IPS DF 6.9 (cell line): ENCODE measurements at places on chromosomes 13 and 19.
A peak's percentile ranks its signal among the peaks of the same experiment; 100 is the strongest.

DNA sequence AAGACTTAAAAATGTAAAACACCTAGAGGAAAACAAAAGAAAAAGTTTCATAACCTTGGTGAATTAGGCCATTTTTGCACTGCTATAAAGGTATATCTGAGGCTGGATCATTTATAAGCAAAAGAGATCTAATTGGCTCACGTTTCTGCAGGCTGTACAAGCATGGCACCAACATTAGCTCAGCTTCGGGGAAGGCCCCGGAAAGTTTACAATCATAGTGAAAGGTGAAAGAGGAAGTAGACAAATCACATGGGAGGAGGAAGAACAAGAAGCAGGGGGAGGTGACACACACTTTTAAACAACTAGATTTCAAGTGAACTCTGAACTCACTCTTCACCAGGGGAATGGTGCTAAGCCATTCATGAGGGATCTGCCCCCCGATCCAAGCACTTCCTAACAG, 1358.5 kb upstream of the PCDH9 start:
- no peak for DNase-seq

- DNase-seq, result no peak
Measured at GRCh38 chr19:47027586-47028088, 8.0 kb downstream of the NPAS1 start.

GRCh38 chr19:34246340-34246739, 8.0 kb upstream of the GARRE1 start:
- no peak for DNase-seq

GRCh38 chr19:10001899-10002298, 8.4 kb downstream of the COL5A3 start:
- DNase-seq, result peak; percentile 52

- DNase-seq, result no peak
Measured at GRCh38 chr13:78177306-78177705, 258.7 kb upstream of the EDNRB start.

- no peak for DNase-seq
Measured at GRCh38 chr13:30312904-30313303, 5.6 kb upstream of the KATNAL1 start.

DNA sequence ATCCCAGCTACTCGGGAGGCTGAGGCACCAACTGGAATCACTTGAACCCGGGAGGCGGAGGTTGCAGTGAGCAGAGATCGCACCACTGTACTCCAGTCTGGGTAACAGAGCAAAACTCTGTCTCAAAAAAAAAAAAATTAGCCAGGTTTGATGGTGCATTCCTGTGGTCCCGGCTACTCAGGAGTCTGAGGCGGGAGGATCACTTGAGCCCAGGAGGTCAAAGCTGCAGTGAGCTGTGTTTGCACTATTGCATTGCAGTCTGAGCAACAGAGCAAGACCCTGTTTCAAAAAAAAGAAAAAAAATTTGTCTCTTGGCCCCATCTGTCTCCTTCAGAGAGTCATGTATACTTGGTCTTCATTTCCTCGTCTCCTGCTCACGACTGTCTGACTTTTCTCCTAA, 1.6 kb downstream of the CCDC97 start:
- no peak for DNase-seq

GRCh38 chr19:55212447-55212846, 3.1 kb upstream of the PTPRH start:
- no peak for DNase-seq

DNA sequence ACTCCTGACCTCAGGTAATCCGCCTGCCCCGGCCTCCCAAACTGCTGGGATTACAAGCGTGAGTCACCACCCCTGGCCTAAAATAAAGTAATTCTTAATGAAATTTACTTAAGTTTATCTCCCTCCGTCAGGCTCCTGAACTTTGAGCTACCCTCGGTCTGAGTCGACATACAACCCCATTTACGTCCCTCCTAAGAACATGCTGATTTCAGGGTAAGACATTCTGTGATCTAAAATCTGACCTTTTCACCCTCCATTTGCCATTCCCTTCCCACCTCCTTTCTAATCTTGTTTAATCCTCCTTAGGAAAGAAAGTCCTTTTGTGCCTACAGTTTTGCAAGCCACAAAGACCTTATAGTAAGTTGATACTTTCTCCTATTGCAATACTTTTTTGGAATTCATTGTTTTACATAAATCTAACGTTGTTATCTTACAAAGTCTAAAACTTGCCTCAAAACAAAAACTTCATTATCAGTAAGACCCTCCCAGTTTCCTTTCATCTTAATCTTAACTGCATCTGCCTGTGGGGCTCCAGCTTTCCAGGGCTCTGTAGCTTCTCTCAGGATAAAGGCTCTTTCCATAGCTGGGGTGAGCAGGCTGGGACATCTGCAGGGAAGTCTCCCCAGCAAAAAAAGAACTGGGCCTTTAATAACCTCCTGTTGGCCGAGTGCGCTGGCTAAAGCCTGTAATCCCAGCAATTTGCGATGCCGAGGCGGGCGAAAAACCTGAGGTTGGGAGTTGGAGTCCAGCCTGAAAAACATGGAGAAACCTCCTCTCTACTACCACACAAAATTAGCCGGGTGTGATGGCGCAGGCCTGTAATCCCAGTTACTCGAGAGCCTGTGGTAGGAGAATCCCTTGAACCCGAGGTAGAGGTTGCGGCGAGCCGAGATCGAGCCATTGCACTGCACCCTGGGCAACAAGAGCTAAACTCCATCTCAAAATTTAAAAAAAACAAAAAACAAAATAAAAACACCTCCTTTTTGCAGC, 143.1 kb downstream of the ZNF737 start:
- DNase-seq, result no peak

DNA sequence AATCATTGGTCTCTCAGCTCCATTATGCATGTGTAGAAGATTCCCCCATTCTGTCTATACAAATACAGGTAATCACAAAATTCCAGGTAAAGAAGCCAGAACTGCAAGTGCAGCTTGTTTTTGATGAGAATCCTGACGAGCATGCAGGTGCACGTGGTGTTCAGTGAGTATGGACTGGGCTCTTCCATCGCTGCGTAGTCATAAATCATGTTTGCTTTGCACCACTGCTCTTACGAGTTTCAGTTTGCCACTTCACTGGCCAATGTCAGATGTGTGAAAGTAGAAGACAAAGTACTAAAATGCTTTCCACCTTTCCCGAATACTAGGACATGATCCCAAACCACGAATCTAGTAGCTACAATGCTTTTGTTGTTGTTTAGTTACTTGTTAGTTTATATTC, 390.7 kb downstream of the LIG4 start:
- DNase-seq, result no peak

DNA sequence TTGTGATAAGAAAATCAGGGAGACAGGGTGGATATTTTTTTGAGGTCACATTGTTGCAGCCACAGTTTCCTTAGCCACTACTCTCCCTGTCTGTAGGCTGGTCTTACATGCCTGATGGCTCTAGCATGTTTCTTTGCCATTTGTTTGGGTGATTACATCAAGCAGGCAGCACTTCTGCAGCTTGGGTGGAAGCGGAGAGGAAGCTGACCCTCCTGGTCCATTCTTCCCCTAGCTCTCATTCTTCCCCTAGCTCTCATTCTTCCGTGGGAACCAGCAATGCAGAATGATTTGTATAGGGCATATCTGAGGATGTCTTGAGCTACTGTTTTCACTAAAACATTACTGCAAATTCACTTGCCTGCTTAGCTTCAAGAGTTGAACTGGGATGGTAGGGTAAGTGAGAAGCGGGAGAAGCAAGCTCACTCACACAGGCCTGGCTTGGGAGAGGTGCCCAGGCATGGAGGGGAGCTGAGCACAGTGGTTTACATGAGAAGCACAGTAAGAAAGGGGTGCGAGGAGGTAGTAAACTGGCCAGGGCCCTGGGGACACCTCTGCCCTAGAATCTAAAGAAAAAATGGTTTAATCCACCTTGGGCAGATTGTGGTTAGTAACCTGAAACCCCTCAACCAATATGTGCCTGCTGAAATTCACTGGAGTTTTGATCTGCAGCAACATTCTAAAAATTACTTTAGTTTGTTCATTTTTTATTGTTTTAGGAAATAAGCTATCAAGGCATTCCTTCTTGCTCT, 538.9 kb downstream of the RFC3 start:
- no peak for DNase-seq

DNA sequence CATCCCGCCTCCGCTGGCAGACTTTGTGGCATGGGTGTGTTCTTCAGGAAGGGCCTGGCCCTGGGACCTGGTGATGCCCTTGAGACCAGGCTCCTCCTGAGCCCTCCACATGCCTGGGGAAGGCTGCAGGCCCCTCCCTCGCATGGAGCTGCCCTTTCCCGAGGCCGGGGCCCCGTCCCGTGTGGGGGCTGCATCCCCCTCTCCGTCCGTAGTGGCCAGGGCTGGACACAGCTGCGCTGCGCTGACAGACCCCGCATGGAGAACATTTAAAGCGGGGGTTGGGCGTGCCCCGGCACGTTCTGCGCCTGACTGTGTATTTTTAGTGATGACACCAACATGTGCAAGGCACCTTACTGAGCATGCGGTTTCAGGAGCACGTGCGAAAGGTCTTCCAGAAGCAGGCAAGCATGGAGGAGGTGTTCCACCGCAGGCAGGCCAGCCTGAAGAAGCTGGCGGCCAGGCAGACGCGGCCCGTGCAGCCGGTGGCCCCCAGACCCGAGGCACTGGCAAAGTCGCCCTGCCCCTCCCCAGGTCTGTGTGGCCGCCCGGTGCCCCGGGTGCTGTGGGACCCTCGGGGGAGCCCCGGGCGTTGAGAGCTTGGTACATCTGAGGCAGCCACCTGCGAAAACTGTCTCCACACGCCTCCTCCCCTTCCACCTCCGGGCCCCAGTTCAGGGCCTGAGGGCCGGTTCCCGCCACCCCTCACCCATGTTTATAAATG, 28.8 kb upstream of the F7 start:
- no peak for DNase-seq

- DNase-seq, result no peak
Measured at GRCh38 chr19:5307655-5308054, 33.0 kb downstream of the PTPRS start.

DNA sequence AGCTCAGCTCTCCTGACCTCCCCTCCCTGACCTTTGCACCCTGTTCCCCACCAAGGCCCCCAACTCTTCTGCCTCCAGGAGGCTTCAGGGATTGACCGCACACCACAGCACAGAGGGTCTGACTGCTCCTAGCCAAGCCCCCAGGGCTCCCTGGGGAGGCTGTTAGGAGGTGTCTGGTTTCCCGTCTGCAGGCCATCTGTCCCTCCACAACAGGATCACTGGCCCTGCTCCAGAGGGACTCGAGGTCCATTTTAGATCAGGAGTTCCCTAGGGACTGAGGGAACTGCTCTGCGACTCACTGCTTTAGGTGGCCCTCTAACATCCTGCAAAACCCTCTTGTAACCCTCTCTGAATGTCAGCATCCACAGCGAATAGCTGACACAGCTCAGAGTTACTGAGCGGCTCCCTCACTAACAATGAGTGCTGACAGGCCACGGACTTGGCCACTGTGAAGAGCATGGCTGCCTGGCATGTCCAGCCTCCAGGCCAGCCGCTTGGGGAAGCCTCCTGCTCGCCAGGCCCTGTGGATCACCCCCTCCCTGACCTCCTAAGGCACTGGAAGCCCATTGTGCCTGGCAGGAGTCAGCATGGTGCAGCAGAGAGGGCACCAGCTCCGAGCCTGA, 17.7 kb downstream of the GRIK5 start:
- DNase-seq, result no peak

- DNase-seq, result no peak
Measured at GRCh38 chr13:43942286-43942685, 62.6 kb downstream of the LACC1 start.

GRCh38 chr19:289651-290371, 1.4 kb downstream of the PLPP2 start:
- DNase-seq, result no peak

GRCh38 chr13:34462843-34463242, 479.2 kb upstream of the NBEA start:
- no peak for DNase-seq

- DNase-seq, result no peak
Measured at GRCh38 chr13:111184458-111185401, 69.6 kb downstream of the ARHGEF7 start.

GRCh38 chr13:33798023-33798422, 19.9 kb upstream of the RFC3 start:
- no peak for DNase-seq

DNA sequence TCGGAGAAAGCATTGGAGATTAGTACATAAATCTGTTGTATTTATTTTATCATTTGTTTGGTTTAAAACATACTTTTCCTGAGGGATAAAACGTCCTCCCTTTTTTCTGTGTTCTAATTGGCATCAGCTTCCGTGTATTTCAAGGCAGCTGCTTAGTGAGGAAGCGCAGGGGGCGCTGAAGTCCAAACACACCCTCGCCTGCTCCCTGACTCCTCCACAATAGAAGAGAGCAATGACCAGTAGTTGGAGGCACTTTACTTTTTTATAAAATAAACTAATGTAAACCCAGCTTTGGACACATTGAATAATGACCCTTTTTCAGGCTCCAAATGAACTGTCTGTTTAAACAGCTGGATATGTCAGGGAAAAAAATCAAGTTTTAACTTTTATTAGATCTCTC, 79.9 kb downstream of the RNASEH2B start:
- DNase-seq, result no peak

DNA sequence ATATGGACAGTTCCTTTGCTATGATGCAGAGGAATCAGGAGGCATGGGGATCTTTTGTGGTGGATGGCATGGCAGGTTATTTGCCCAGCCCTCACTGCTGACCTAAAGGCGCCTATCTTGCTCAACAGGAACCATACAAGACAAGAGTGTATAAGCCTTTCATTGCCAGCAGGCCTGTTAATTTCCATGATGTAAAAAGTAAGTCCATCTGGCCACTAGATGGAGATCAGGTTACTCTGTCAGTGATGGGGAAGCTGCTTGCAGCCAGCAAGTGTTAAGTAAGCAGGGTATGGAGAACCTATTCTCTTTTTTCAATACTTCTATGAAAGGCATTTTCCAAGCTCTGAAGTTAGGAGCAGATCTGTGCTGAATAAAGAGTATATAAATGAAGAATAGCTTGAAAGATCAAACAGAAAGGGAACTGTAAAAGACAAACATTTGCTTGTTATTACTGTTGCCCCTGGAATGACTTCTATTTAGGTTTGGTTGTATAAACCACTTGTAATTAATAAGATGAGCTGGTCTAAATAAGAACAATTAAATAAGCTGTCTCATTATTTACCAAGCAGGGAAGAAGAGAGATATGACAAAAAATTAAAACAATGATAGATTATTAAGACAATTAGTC, 210.9 kb downstream of the RGCC start:
- peak; percentile 66 for DNase-seq

- no peak for DNase-seq
Measured at GRCh38 chr19:16066611-16067104, 9.6 kb upstream of the TPM4 start.

GRCh38 chr19:30718014-30718413, 345.8 kb downstream of the ZNF536 start:
- no peak for DNase-seq

DNA sequence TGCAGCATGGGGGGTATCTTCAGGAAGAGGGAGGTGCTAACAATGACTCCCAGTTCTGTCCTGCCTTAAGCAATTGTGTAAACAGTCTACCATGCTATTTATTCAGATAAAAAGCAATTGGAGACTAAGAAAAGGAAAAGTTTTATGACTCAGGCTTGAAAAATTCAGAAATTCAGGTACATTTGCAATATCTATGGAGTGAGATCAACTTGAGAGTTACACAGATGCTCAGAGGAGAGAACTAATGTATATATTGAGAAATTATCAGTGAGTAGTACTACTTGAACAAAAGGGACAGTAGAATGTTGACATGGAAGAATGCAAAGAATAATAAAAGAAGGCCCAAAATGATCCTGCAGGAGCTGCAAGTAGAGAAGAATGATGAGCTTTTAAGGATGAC, 277.6 kb upstream of the DACH1 start:
- DNase-seq, result no peak
